ENCODE measurements at places on chromosomes 3 and 15.

DNA sequence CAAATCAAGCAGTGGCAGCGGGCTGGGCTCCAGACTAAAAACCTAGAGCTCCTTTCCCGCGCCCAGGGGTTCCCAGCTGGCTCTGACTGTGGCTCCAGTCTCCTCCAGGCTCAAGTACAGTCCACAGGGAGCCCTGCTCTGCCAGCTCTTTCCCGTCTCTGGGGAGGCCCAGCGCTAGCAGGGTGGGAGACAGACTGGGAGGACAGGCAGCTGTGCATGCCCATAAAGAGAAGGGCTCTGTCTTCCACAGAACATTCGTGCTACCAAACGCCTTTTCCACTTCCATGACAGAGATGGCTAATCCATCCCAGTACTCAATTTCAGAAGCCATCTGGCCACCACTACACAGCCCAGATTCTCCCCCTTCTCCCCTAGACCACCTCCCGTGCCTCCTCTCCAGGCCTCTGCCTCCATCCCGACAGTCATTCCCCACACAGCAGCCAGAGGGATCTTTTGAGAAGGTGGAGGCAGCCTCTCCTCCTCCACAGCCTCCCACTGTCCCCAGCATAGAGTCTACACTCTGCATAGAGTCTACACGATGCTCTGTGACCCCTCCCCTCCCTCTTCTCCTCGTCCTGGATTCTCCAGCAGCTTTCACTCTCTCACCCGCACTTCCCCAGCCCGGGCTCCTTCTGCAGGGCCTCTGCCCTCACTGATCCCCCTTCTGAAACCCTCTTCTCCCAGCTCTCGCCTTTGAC lies 6.8 kb upstream of the DUSP7 start:
- no peak for DNase-seq

DNA sequence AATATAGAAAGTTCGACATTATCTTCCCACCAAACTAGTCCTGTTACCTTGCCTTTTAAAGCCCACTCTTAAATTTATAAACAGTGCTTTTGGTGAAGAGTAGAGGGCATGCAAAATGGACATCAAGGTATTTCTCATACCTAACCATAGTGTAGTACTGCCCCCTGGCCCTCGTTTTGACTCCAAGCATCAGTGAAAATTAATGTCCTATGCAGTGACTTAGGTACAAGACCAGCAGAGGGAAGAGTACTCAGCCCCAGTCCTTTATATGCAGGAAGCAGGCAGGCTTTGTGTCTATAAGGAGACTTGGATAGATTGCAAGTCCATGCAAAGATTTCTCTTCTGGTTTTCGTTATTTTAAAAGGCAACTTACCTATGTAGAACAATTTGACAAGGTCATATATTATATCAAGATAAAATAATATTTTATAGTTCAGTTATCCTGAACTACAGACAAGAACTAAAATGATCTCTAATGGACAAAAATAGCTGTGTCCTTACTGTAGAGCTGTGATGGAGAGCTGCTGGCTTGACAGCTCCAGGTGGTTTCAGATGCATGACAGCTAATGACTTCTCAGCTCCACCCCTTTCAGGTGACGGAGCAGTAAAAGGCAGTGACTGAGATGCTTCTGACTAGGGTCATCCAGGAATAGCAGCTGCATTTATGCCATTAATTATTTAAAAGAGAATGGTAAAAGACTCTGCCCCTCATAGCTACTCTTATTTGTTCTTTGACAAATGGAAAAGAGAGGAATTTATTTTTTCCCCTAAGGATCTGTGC lies 646.1 kb downstream of the SQOR start:
- DNase-seq: no peak

DNA sequence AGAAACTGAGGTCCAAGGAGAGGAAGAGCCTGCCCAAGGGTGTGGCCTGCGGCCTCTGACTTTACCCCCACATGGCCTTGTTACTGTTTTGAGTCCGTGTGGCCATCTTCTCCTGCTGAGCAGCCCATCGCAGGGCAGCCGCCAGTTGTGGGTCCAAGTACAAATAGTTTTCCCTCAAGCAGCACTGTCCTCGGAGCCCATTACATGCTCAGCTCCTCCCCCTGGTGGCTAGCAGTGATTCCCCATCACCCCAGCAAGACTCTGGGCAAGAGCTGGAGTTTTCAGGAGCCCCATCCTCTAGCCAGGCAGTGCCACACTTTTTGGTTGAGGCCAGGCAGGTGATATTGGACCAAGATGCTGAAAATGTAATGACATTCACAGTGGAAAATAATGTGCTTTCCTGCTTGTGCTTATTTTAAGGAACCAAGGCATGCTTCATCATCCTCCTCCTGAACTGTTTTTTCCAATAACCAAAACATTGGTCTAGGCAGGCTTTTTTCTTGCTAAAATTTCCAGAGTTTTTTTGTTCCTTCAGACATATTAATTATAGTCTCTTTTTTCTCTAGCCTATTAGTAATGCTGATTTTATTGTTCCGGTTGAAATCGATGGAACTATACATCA lies 23.2 kb upstream of the VILL start:
- DNase-seq: peak; percentile 39

GRCh38 chr3:101778385-101779046 lies 495 bp upstream of the NXPE3 start:
- no peak for DNase-seq

GRCh38 chr15:80567721-80568157 lies 127.4 kb upstream of the ABHD17C start:
- no peak for DNase-seq

GRCh38 chr3:112074616-112075497 lies 11.3 kb upstream of the C3orf52 start:
- DNase-seq: no peak

DNA sequence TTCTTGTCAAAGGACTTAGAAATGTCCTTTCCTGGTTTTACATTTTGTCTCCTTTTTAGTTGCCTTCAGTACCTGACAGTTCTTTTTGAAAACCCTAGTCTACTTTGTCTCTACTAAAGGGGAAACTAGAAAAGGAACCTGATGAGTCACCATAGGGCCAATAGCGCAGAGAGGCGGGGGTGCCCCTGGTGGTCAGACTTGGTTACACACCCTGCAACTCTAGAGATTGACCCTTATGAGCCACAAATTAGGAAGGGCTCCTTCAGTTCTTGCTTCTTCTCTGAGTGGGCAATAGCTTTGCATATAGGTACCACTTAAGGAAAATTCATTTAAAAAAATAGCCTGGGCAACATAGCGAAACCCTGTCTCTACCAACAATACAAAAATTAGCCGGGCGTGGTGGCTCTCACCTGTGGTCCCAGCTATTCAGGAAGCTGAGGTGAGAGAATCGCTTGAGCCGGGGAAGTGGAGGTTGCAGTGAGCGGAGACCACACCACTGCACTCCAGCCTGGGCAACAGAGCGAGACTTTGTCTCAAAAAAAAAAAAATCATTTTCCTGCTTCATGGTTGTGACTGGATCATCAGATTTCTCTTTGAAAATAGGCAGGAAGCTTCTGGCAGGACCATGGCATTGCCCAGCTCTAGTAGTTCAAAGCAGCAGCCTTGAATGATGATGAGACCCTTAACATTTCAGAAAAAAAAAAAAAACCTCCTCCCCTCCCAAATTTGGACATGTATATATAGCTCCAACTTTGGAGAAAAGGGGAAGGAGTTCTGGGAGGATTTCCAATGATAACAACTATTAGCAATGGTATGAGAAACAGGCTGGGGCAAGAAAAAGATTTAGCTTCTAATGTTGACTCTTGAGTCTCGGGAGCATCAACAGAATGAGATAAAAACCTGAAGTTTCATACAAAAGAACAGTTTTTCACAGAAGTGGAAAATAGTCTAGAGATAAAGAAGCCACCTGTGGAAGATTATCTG lies 45.2 kb upstream of the RASA2 start:
- peak; percentile 56 for DNase-seq

DNA sequence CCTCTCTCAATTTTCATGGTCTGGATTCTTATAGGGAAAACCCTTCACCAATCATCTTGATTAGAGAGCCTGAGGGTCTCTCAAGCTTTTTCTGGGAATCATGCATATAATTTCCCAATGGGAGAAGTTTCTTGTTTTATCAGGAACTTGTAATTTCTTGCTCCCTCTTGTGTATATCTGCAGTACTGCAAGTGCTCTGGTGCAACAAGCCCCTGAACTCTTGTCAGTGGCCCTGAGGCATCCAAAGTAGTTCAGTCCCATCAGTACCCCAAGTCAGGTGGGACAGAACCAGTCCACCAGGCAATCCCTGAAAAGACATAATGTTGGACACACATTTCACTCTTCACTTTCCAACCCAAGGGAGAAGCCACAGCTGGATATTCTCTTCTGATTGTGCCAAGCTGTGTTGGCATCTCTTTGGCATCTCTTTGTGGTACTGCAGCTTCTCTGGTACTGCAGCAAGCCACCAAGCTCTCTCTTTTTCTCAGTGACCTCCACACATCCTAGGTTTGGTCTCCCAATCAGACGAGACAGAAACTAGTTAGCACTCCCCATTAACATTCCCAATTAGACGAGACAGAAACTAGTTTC lies 214.5 kb downstream of the ZIC4 start:
- DNase-seq: no peak

GRCh38 chr15:101620671-101621070 lies 31.5 kb downstream of the TM2D3 start:
- DNase-seq: no peak

DNA sequence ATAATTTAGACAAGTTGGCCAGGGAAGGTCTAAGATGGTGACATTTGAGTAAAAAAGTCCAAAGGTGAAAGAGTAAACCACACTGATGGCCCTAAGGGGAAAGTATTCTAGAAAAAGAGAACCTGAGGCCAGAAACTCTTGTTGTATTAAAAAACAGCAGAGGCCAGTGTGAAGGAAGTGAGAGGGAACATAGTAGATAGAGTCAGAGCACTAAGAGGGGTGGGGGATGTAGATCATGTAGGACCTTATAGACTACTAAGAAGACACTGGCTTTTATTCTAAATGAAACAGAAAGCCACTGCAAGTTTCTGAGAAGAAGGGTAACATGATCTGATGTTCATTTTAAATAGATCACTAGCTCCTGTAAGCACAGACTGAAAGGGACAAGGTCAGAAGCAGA lies 14.5 kb downstream of the POLQ start:
- no peak for DNase-seq

DNA sequence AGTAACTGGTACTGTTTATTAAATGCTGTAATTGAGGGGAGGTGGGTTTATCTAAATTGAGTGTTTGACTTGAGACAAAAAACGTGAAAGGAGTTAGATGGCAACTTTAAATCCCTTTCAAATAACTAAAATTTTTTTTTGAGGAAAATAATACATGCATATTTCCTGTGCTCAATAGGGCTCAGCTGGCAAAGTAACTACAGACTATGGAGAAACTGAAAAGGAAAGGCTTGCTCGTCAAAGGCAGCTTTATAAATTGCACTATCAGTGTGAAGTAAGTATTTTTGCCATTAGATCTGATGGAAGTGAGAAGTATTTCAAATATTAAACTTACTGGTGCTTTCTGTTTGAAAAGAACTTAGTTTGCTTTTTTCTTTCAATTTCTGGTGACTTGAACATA lies 72.2 kb downstream of the DZIP3 start:
- DNase-seq: no peak

DNA sequence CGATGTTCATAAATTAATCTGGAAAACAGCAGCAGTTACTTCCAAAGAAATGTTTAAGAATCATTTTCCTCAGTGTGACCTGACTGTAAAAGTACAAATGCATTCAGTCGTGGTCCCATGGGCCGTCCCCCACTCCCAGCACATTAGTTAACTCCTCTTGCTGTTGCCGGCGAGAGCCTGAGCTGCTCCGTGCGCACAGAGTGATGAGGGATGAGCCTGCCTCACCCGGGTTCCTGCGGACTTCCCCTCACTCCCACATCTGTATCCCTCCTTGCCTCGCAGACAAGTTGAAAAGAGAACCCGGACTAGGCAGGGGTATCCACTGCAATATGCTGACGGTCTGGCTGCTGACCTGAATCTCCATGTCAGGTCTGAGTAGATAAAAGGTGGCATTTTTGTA lies 861.7 kb upstream of the NR2F2 start:
- DNase-seq: no peak

- DNase-seq: no peak
Observed at GRCh38 chr3:42031808-42032480, 59.2 kb upstream of the TRAK1 start.

DNA sequence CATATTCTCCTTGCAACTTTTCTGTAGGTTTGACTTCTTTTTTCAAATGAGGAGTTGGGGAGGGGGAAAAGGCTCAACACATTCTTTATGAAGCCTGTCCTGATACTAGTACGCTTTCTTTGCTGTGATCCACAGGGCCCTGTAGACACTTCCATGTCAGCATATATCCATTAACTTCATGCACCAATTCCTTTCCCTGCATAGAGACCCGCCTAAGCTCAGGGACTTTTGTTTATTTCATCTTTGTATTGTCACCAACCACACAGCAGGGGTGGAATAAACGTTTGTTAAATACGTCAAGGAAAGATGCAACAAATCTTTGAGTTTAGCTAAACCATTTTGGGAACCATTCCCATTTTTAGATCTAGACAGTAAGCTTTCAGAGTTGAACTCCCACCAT lies 43.0 kb upstream of the GK5 start:
- no peak for DNase-seq

DNA sequence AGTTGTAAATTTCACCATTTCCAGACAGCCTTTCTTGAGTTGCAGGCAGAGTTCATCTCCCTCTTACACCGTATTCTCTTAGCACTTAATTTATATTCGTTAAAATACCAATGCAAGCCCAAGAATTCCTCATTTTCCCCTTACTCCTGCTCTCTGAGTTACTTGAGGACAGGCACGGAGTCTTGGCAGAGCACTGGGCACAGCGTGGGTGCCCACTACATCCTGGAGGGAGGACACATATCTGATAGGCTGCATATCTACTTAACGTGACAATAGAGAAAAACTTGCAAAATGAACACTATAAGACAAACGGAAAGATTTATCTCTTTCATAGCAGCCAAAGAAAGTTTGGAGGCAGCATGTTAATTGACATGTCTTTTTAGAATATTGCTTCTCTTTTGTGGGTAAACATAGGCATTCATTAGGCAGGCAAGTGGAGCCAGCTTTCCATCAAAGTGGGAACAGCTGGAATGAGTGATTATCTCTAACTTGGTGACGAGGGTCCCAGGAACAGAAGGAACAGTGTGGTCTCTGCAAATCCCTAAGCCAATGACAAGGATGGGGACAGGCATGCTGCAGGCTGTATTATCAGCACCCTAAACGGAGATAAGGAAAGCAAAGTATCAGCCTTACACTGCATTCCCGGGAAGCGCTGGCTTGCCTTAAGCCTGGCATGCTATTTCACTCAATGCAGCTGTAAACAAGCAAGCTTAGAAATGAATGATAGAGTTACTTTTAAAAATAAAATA lies 116.5 kb downstream of the RTP4 start:
- DNase-seq: no peak

DNA sequence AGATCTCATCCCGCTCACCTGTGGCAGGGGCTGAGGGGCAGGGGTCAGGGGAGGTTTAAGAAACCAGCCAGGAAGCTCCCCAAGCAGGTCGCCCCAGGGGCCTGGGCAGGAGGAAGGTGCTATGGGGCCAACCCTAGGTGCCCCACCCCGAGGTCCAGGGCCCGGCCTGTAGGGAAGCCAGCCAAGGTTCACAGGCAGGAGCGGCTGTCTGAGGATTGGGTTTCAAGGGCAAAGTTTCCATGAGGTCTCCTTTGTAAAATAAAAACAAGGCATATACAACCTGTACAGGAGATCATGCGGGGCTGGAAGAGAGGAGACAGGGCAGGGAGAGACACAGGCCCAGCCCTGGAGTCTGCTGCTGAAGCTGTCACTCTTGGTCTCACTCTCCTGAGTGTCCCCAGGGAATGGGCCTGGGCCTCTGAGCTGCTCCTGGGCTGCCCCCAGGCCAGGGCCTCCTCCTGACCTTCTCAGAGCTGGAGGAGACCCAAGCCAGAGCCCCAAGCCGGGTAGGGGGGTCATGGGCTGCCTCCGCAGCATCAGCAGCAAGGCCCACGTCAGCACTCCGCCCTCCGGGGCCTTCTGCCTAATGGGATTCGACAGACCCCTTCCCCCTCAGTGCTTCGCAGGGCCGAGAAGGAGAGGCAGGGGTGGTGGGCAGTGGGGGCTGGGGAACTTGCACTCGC lies 5.5 kb downstream of the CPLX3 start:
- no peak for DNase-seq
